ENCODE measurements at places on chromosomes 16 and 17.

- no peak for DNase-seq
These were observed 785.6 kb upstream of the CDH8 start for GRCh38 chr16:62821824-62822223.

DNA sequence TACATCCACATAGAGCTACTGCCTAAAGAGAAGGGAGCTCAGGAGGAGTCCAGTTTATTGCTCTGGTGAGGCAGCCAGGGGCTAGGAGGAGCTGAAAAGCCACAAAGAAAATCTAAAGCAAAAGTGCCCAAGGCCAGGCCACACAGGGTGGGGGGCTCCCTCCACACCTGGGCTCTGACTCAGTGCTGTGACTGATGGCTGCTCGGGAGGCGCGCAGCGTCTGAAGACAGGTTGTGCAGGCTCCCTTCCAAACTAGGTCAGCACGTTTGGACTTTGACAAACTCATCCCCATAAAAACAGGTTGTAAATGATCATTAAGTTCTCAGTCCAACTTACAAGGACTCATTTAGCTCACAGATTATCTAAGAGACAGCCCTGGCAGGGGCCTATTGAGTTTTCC lies 22.2 kb upstream of the LCMT1 start:
- DNase-seq, result no peak

- DNase-seq, result no peak
These were observed 42.0 kb upstream of the KSR1 start for GRCh38 chr17:27414271-27414670.

DNA sequence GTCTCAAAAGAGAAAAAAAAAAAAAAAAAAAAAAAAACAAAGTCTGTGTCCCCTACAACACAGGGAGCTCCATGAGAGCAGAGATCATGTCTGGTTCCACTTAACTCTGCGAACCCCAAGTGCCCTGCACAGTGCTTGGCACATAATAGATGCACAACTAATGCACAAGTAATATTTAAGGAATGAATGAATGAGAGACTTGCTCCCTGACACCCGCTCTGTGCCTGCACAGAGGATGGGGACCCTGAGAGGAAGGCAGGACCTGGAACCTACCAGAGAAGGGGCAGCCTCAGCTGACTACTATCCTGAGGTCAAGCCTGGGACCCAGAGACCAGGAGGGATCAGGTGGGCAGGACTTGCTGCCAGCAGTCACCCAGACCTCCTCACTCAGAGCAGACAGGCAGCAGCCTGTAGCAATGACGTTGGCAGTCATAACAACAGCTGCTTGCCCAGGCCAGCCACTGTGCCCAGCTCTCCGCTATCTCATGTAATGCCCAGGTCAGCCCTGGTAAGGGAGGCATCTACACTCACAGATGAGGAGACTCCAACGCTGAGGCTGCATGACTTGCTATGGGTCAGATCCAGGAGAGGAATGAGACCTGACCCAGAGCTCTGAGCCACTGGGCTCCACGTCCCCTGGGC lies 2.9 kb downstream of the MYO15A start:
- DNase-seq, result no peak

GRCh38 chr17:19592316-19592715 lies 56.2 kb upstream of the ALDH3A2 start:
- DNase-seq, result no peak

DNA sequence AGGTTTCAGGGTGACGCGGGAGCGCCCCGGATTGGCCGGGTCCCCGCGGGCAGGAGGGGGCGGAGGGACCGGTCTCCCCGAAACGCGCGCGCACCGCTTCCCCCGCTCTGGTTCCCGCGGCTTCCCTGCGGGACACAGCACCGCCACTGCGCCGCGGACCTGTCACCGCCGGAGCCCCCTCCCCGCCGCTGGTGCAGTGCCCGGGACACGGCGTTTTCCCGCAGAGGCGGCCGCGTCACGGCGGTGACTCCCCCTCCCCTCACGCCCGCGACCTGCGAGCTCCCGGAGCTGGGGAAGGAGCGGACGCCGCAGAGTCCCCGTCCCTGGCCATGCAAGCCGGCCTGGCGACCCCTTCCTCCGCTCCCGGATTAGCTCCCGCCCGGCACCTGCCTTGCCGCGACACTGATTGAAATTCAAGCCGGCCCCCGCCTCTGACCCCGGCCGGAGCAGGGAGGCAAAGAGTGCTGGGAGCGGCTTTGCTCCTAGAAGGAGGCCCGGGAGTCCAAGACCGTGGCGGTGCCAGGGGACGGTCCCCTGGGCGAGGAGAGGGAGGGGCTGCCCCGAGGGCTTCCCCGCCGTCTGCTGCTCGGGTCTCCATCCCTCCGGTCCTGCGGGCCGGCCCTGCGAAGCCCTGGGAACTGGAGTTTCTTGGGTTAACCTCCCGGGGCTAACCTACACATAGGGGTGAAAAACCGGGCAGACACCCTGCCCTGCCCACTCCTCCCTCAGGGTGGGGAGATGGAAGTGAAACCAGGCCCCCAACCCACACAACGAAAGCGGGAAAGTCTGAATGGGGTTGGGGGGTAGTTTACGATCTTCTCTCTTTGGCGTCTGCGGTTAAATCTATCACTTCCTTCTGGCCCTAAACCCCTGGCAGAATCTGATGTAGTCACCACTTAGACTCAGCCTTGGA lies 1.0 kb downstream of the RHBDL3 start:
- no peak for DNase-seq

DNA sequence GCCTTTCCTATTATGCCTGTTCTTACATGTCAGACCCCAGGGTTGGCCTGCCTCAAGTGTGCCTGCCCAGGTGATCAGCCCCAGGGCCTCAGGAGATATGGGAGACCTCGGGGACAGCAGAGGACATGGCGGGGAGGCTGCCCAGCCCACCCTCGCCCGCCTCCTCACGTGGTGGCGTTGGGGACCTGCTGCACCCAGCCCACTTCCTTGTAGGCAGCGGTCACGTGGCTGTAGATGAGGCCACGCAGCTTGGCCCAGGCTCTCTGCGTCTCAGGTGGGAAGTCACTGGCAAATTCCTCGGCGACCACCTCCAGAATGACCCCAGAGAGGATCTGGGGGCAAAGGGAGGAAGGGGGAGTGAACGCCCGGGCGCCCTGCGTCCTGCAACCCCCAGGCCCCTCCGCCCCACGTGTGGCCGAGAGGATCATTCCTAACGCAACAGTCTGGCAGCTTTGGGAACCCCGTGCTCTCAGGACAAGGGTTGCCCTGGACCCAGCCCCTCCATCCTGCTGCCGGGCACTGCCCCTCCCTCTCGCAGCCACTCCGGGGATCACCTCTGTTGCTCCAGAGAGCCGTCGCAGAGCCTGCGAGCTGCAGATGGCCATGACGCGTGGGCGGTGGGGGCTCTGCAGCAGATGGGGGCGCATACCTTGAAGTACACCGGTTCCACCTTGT lies 6.6 kb downstream of the CYGB start:
- DNase-seq, result peak; percentile 79

DNA sequence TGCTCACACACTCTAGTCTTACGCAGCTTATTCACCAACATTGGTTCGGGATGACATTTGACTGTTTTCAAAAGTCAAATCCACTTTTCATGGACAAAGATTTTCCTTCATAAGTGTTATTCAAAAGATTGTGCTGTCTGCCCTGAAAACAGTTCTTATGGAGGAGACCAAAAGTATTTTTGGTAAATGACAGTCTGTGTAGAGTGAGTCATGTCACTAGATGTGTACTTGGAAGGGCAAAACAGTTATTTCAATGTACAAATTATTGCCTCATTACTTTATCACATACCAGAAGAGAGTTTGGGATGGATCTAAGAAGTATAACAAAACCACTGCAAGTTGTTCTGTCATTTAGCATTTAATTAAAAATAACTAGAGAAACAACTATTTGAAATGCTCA lies 265.6 kb downstream of the CDH13 start:
- DNase-seq, result no peak

- DNase-seq, result no peak
These were observed 13.1 kb downstream of the RAPGEFL1 start for GRCh38 chr17:40190197-40191021.

DNA sequence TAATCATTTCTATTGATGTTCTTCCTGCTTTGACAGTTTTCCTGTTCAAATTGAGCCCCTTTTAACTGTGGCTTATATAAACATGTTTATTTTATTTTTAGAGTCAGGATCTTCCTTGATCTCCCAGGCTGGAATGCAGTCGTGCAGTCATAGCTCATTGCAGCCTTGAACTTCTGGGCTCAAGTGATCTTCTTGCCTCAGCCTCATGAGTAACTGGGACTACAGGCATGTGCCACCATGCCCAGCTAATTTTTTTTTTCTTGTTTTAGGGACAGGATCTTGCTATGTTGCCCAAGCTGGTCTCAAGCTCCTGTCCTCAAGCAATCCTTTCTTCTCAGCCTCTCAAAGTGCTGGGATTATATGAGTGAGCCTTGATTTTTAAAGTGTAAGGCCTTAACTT lies 14.7 kb downstream of the PHKB start:
- DNase-seq, result no peak

- DNase-seq, result no peak
These were observed 24.2 kb downstream of the CACNA1G start for GRCh38 chr17:50584749-50585148.

DNA sequence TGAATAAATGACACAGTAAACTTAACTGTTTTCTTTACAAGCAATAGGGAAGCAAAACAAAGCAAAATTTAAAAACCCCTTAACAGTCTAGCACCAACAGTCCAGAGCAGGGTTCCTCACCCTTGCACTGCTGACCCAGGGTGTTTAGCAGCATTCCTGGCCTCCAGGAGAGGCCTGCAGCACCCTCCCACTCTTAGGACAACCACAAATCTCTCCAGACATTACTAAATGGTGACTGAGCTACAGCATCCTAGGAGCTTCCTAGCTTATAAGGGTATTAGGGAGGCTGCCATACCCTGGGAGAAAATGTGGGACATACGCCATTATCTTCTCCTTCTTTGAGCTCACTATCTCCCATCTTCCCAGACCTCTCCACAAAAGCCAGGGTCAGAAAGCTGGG lies 15.9 kb downstream of the POLG2 start:
- DNase-seq, result no peak

DNA sequence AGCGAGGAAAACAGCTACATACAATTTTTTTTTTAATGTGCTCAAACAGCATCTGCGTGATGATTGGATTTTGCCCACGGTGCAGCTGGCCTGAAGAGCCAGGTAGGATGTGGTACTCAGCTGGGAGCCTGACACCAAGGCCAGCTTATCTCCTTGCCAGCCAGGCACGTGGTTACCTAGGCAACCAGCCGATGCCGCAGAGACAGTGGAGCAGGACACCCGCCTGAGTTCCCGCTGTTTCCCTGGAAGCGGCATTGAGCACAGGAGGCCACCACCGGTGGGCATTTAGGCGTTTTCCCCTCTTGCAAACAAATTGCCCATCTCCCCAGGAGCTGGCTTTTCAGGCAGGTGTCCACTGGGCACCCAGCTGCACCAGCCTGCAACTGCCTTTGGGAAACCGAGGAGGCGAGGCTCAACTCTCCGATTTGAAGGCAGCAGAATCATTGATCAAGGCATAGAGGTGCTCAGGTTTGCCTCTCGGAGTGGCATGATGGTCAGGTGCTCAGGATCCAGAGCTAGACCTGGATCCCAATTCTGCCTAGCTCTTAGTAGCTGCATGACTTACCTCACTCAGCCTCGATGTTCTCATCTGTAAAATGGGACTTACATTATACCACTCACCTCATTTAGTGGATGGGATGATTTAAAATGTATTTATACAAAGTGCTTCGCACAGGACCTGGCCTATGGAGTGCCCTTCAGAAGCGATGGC lies 137.5 kb upstream of the PLCG2 start:
- no peak for DNase-seq

GRCh38 chr17:50026837-50027171 lies 29.1 kb upstream of the ITGA3 start:
- DNase-seq, result peak; percentile 95

GRCh38 chr17:9178319-9178718 lies 157.0 kb downstream of the NTN1 start:
- DNase-seq, result no peak

GRCh38 chr17:48241770-48242497 lies 134.4 kb downstream of the SNX11 start:
- DNase-seq, result no peak

GRCh38 chr17:42472709-42473521 lies 14.2 kb downstream of the ATP6V0A1 start:
- DNase-seq, result no peak

- no peak for DNase-seq
These were observed 22.7 kb upstream of the PPM1D start for GRCh38 chr17:60577147-60577915.

DNA sequence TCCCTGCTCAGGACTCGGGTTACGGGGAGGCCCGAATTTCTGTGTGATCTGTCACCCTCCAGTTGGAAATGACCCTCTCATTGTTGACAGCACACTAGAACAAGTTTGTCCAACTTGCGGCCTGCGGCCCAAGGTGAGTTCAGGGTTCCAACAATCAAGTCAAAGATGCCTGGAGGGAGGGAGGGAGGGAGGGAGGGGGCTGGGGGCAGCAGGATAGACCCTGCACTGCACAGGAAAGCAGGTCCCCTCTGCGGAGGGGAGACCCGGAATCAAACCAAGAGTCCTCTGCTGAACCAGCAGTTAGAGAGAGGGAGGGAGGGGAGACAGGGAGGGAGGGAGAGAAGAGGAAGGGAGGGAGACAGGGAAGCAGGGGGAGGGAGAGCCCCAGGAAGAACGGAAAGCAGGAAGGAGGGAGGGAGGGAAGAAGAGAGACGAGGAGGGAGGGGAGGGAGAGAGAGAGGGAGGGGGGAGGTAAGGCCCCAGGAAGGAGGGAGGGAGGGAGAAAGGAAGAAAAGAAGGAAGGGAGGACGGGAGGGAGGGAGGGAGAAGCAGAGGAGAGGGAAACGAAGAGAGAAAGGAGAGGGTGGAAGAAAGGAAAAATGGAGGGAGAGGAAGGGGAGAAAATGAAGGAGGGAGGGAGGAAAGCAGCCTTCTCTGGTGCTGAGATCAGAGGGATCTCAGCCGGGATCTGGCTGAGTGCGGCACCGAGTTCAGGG lies 96.7 kb upstream of the CDH5 start:
- DNase-seq, result peak; percentile 26

GRCh38 chr16:82653550-82654511 lies 27.1 kb downstream of the CDH13 start:
- DNase-seq, result no peak

GRCh38 chr16:3283543-3284447 lies 504 bp downstream of the ZNF263 start:
- DNase-seq, result no peak

- peak; percentile 97 for DNase-seq
These were observed at the start of gene BIRC5 for GRCh38 chr17:78214016-78214705. Gene BIRC5, plus strand, starts transcription at chr17:78214253. Its CDS starts 64 bp downstream, at chr17:78214317.

DNA sequence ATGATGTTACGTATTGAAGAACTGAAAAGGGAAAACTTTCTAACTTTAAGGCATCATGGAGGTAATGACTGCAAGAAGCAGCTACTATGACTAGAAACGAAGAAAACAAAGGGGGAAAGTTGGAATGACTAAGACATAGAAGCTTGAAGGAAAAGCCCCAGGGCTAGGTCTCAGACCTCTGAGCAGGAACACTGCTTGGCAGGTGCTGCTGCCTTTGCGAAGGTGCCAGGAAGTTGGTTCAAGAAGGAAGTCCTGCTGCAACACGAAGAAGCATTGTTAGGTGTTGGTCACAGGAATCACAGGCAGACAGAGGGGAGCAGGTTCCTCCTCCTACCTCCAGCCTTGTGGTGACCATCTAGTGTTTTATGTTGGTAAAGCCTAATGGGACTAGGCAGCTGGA lies 48.1 kb upstream of the HS3ST4 start:
- no peak for DNase-seq

- DNase-seq, result no peak
These were observed 457.0 kb upstream of the CDH5 start for GRCh38 chr16:65909310-65910050.

Data from posterior vena cava (tissue), 2 donors.